Stimulated activated CD8-positive, alpha-beta memory T cell treated with anti-CD3 and anti-CD28 coated beads, Interleukin-4, amount 100 ng/mL, for 1 hour (primary cell): ENCODE measurements at places on chromosomes 13 and 19.

DNA sequence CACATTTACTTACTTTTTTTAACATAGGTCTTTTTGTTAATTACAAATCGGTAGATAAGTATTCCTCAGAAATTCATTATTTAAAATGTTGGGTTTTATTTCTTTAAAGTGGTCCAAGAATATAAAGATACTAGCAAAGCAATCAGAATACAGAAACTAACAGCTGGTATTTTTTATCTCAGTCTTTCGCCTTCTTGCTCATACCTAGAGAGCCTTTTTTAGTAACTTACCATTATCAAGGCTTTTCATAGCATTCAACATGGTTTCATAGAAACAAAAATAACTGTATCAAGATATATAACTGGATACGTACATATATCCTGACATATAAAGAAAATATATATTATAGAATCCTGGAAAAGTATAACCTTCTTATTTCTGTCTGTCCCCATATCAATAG is 227.8 kb upstream of the MIR17HG start:
- DNase-seq = no peak

DNA sequence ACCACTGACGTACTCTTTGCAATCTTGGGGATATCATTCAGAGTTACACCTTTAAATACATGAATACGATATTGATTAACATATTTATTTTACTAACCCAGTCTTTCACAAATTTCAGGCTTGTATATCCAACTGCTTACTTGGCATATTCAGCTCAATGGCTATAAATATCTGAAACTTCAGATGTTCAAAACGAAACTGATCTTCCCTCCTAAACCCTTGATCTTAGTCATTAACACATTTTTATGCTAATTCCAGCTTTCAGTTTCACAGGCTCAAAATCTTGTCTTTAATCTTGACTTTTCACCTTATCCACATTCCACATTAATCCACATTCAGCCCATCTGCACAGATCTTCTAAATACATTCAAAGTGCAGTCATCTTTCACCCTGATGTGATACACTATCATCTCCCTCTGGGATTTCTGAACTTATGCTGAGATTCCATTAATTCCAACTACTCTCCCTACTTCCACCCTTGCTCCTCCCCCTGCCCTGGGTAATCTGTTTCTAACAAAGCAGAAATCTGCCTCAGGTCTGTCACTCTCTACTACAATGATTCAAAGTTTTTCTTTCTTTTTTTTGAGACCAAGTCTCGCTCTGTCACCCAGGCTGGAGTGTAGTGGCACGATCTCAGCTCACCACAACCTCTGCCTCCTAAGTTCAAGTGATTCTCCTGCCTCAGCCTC is 387.2 kb downstream of the GPC5 start:
- DNase-seq = no peak

GRCh38 chr19:21883516-21883915 is 47.5 kb upstream of the ZNF43 start:
- no peak for DNase-seq

- DNase-seq = no peak
Observed at GRCh38 chr19:11288349-11288748, 7.6 kb upstream of the TSPAN16 start.

- DNase-seq = no peak
Observed at GRCh38 chr19:976476-976875, 7.7 kb upstream of the WDR18 start.

DNA sequence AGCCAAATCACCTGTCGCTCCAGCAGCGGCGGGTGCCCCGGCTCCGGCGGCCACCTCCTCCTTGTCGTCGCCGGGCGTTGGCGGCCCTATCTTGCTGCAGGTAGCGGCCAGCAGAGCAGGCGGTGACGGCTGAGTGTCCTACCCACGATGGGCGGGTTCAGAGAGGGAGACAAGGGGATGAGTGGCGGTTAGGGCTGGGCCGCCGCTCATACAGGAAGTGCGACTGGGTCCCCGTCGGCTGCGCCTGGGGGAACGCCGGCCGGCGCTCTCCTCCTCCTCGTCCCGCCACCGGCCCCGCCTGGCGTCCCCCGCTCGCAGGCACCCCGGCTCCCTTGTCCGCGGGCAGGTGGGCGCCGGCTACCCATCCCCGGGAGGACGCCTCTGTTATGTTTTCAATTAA is 1692.0 kb downstream of the SLITRK5 start:
- no peak for DNase-seq

DNA sequence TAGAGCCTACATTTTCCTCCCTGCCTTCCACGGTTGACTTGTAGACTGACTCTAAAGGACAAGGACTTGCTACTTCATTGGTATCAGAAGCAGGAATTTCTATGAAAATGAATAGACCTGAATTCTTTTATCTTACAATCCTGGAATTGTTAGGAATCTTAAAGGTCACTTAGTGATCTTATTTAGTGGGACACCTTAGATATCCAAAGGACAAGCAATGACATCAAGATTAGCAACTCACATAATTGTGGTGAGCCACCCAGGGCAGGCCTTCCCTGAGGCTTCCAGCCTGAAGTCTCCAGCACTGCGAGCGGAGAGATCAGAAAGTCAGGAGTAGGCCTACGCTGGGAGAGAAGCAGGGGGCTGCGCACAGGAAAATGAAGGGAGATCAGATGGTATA is 37.8 kb downstream of the KLF5 start:
- DNase-seq = no peak

GRCh38 chr13:28778308-28779215 is 41.6 kb upstream of the MTUS2 start:
- DNase-seq = no peak

DNA sequence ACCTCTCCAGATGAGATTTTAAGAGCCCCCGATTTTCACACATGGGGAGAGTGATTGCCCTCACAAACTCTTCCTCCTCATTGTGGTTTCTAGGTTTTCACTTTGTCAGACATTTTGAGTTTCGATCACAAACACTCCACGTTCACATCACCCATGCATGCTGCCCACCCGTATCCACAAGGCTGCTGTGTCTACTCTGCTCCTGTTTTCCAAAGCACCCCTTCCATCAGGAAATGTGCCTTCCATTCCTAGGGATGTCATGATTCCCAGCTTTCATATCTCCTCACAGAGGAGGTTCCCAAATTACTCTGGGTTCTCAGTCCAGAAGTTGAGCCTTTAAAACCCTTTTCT is 45.8 kb upstream of the CEACAM21 start:
- DNase-seq = no peak

GRCh38 chr19:4301590-4302242 is 473 bp downstream of the TMIGD2 start:
- no peak for DNase-seq

DNA sequence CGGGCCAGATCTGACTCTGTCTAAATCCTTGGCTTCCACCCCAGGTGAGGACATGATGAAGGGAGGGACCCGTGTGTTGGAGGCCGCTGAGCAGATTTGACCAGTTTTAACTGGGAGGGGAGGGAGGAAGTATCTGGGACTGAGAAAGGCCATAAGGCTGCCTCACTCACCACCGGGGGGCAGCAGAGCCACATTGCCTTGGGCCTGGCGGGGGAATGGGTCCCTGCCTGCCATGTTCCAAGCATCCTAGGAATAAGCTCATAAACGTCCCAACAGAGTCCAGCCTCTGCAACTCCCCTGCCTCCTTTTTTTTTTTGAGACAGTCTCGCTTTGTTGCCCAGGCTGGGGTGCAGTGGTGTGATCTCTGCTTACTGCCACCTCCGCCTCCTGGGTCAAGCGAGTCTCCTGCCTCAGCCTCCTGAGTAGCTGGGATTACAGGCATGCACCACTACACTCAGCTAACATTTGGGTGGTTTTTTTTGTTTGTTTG is 15.5 kb downstream of the MAST3 start:
- DNase-seq = peak; percentile 59

- no peak for DNase-seq
Observed at GRCh38 chr19:30791088-30791487, 418.9 kb downstream of the ZNF536 start.

DNA sequence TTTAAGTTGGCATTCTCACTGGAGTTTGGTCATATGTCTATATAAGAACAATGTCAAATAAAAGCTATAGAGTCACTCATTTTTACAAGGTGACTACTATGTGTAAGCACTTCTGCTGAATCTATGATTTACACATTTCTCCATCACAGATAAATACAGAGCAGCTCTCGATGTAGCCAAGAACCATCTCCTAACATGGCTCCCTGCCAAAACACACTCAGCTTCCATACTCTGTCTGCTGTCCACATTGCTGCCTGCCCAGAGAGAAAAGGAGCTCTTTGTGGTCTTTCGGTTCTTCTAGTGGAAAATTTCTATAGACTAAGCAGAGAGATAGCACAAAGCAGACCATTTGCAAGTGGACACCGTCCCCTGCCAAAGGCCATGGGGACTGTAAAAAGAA is 190.9 kb upstream of the KLF12 start:
- DNase-seq = no peak

GRCh38 chr19:13831537-13832467 is 36.6 kb downstream of the ZSWIM4 start:
- no peak for DNase-seq

DNA sequence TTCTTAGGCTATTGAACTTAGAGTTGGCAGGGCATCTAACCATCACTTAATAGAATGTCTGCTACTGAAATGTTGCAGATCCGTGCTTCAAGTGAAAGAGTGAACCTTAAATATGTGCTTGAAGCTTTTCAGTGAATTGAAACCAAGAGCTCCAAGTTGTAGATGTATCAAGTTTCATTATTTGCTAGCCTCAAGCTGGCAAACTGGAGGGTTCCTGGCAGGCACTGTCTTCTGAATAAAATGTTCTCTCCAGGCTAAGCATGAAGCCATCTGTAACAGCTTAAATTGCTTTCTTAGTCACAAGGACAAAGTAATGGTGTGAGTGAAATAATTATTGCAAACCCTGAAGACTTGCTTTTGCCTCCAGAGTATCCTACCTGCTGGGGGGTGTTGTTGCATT is 415.0 kb upstream of the SPRY2 start:
- no peak for DNase-seq

- no peak for DNase-seq
Observed at GRCh38 chr13:24134231-24134630, 26.3 kb upstream of the SPATA13 start.

- no peak for DNase-seq
Observed at GRCh38 chr13:105144020-105144419, 1391.4 kb downstream of the EFNB2 start.

- no peak for DNase-seq
Observed at GRCh38 chr19:20271215-20271926, 104.4 kb downstream of the ZNF486 start.

- no peak for DNase-seq
Observed at GRCh38 chr19:8132858-8133458, 16.4 kb downstream of the FBN3 start.

GRCh38 chr19:4016903-4017638 is 9.5 kb downstream of the PIAS4 start:
- DNase-seq = no peak

DNA sequence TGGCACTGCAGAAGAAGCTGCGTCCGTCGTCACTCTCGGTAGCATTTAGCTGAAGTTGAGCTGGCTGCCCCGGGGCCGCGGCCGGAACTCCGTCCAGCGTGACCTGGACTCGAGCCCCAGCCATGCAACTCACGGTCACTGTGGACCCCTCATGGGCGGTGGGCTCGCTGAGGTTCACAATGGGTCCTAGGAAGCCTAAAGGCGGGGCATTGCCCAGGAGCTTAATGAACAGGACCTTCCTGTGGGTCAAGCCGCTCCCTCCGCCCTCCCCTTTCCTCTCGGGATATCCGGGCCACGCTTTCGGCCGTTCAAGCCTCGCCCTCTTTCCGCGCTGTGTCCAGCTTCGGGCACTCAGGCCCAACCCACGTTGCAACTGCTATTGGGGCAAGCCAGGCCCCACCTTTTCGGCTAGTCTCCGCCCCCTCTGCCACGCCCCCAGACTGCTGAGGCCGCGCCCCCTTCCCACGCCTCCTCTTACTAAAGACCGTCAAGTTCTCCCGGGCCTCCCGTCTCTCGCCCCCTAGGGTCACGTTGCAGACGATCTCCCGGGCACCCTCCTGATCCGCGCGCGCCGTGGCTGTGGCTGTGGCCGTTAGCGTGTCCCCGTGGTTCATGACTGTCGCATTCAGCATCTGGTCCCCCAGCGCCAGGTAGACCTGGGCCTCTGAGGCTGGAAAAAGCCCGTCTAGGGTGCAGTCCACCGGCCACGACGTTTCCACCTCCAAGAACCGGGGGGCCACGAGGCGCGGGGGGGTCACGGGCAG is 1.4 kb upstream of the RAVER1 start:
- DNase-seq = no peak

DNA sequence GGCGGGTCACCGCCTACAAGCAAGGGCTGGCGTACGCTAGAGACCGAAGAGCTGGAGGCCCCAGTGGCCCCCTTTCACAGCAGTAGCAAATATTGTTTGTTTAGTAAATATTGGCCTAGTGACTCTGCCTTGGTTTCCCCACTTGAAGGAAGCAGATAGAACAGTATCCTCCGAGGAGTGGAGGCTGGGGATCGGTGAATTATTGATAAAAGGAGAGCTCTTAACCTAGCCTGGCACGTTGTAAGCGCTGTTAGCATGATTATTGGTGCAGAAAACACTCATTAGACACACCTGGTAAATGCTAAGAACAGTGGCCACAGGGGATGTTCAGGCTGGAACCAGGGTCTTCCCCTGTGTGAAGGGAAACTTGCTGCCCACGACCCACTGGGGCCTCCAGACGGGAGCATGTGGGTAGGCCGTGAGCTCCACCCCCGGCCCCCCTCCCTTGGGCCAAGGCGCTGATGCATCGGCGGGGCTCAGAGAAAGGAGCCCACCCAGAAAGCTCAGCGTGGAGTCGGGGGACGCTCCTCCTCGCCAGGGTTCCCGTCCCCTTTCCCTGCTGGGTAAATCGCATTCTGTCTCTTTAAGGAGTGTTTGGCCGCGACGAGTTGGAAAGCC is 2.3 kb downstream of the IER2 start:
- DNase-seq = no peak

GRCh38 chr13:43061496-43062280 is 38.3 kb downstream of the DNAJC15 start:
- DNase-seq = no peak

GRCh38 chr19:7681340-7682174 is 924 bp downstream of the TRAPPC5 start:
- peak; percentile 60 for DNase-seq

DNA sequence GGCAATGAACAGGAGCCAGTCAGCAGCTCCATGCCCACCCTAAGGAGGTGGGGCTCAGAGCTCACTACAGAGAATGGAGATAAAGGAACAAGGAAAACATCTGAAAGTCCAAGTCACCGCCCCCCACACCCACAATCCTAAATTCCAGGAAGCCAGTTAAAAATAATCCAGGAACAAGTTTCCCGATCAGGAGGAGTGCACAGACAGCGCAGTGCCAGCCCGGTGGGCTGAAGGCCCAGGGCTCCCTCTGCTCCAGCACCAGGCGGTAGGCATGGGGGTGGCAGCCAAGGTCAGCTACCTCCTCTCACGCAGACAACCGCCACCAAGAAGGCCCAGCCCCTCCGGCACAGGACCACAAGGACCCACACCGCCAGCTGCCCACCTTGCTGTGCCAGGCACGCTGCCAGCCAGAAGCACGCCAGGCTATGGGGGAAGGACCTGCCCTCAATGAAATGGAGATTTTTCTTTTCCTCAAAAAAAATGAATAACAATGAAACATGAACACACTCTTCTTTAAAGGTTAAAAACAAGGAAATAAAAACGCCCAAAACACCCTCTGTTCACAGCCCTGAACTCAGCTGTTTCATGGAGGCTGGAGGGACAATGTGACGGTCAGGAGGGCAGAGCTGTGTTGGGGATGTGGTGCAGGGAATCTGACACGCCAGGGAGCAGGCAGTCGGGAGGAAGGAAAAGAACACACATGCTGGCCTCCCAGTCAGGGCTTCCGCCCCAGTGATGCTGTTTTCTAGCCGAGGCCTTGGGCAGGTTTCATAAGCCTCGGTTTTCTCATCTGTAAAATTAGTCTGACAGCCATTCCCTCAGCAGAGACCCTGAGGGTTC is 11.0 kb downstream of the STK24 start:
- no peak for DNase-seq
